ENCODE measurements at places on chromosomes 5 and 9.

DNA sequence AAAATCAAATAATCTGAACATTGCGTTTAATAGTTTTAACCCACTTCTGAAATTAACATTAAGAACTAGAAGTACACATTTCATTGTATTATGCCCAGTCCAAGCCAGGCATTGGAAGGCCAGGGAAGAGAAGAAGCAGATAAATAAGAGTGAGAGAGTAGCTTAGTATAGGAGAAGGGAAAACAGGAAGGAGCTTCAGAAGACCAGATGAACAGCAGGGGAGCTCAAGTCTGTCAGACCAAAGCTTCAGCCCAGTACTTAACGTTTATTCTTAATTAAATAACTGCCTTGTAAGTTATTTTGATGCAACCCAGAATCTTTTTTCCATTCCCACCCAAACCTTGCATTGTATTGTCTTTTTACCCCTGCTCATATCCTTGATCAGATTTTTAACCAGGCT, 11.5 kb upstream of the FAM120AOS start:
- DNase-seq: no peak

DNA sequence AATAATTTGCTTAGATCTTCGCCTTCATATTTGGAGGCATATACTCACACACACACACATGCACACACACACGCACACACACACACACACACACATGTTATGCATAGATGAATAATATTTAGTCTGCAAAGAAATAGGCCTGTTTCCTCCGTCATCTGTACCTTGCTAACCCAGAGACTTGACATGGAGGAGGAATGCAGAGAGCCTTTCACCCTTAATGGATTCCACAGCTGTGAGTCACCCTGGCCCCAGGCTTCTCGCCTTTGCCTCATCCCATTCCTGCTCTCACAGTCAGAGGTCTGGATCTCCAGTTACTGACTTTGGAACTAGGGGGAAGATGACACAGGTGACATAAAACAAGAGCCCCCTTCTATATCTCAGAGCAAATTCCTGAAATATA, 29.7 kb downstream of the ZNF462 start:
- no peak for DNase-seq

GRCh38 chr9:2727374-2727773, 10.1 kb downstream of the KCNV2 start:
- no peak for DNase-seq

GRCh38 chr9:3244963-3245653, 280.7 kb downstream of the RFX3 start:
- DNase-seq: no peak

DNA sequence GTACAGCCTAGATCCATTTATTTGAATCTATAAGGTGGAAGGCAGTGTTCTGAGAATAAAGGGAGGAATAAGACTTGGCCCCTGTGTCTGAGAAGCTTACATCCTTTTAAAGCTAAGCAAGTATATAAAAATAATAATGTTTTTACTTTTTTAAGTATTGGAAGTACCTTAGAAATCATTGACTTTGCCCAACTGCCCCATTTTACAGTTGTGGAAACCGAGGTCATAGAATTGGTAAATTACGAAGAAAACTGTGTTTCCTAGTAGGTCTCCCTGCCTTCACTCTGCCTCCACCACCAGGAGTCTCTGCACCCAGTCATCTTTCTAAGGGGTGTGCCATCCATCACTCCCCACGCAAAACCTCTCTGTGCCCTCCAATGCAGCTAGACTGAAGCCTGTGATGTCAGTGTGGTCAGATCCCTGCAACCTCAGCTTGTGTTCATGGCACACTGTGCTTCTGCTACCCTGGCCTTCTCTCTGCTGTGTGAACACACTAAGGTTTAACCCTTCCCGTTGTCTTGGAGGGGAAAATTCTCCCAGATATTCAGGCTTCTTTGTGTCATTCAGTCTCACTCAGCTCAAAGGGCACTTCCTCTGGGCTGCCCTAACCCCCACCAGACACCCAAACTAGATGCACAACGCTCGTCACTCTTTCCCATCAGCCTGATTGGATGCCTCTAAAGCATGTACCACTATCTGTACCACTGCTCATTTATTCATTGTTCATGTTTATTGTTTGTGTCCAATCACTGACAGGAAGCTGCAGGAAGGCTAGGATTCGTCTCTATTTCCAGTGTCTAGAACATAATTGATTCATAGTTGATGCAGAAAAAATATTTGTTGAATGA, 18.2 kb downstream of the ADRB2 start:
- DNase-seq: no peak

DNA sequence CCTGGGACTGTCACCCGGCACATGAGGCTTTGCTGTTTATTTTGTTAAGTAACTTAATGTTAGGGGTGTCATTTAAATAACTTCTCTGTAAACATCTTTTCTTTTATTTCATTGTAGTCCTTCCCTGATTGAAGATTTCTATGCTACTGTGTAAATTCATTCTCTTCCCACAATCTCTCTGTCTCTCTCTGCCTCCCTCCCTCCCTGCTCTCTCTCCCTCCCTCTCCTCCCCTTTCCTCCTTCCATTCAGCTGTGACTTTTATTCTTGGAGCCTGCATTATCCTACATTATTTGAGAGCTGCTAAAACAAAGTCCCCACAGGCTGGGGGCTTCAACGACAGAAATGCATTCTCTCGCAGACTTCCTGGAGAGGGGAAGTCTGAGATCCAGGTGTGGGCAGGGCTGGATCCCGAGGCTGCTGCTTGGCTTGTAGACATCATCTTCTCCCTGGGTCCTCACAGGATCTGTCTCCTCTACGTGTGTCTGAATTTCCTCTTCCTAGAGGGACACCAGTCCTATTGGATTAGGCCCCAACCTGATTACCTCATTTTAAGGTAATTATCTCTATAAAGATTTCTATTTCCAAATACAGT, 18.4 kb downstream of the UBE2QL1 start:
- DNase-seq: no peak

DNA sequence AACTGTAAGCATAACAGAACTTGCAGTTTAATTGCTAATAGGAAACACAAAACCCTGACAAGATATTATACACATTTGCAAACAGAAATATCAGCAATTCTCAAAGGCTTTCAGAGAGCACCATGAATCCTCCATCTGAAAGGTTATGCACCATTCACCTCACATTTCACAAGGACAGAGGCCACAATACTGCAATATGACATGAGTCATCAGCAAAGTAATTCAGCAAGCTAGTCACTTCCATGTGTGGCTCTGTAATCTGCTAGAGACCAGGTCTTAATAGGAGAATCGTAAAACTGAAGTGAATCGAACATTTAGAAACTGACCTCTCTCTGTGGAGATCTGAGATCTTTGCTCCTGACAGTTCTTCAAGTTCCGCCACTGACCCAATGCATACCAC, 28.3 kb downstream of the IARS1 start:
- no peak for DNase-seq

DNA sequence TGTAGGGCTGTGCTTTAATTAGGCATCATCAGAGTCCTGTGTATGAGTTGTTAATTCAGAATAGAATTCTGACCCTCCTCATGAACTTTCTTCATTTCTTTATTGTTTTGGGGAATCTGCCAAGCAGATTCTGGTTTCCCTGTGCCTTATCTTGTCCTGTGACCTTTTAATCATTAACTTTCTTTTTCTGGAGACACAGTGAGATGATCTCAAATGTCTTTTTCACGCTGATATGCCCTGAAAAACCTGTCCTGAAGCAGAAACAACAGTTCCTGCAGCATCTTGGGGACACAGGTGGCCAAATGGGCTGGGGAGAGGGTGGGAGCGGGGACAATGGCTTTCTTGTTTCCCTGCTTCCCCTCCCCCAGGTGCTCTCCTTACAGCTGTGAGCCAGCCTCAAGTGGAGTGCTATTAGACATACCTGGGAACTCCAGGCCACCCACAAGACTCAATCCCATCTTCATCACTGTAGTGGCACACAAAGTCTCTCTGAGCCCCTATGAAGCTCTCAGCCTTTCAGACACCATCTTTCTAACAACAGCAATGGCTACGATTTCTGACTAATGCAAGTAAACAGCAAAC, 213.8 kb downstream of the ATP10B start:
- no peak for DNase-seq

- DNase-seq: no peak
Observed at GRCh38 chr9:90325913-90326653, 316.5 kb downstream of the DIRAS2 start.

GRCh38 chr9:122125158-122125508, 32.0 kb upstream of the TTLL11 start:
- DNase-seq: peak; percentile 35

DNA sequence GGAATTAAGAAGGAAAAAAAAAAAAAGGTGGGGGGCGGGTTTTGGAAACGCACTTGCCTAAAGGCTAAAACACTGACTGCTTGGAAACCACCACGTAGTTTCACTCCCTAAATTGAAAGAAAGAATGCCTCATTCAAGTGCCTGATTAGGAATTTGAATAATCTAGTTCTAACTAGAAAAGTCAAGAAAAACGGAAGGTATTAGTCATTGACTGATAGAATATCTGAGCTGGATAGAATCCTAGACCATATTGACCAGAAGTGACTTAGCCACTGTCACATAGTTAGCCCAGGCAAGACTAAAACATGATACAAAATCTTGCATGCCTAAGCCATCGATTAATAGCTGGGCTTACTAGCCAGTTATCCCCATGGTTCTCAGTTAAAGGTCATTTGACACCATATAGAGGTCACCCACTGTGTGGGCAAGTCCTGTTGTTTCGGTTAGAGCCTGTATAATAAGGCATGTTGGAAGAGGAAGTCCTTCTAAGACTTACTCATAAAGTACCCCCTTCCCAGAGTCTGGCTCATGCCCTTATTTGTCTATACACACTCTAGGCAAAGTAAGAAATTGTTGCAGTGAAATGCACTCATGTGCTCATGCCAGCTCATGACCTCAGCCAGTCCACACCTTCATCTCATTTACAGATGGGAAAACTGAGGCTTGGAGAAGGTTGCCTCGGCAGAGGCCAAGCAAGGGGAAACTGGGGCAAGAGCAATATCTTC, 40.2 kb downstream of the SH3RF2 start:
- no peak for DNase-seq

DNA sequence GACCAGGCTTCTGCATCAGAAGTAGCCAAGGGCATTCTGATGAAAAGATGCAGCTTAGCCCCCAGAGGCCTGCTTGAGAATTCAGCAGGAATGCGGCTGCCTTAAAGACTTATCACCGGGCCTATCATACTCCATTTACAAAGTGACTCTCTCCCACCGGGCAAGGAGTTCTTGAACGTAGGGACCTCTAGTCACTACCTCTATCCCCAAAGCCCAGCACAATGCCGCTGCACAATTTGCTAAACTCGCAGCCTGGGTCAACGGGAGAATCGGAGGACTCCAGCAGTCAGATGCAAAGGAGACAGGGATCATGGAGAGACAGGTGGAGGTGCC, 661 bp downstream of the PDCL start:
- DNase-seq: no peak

DNA sequence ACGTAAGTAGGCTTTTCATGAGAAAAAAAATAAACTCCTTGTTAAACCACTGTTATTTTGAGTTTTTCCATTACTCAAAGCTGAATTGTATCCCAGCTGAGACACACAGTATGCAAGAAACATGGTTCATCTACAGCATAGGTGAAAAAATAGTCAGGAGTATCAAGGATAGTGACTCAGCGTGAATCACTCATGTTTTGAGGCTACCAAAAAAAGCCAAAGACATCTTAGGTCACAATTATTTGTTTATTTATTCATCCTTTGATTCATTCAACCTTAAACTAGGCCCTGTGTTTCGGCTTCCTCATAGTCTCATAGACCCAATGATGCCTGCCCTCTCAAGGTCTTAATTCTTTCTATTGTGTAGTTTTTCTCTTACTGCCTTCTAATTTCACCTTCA, 32.9 kb upstream of the STX17 start:
- no peak for DNase-seq

DNA sequence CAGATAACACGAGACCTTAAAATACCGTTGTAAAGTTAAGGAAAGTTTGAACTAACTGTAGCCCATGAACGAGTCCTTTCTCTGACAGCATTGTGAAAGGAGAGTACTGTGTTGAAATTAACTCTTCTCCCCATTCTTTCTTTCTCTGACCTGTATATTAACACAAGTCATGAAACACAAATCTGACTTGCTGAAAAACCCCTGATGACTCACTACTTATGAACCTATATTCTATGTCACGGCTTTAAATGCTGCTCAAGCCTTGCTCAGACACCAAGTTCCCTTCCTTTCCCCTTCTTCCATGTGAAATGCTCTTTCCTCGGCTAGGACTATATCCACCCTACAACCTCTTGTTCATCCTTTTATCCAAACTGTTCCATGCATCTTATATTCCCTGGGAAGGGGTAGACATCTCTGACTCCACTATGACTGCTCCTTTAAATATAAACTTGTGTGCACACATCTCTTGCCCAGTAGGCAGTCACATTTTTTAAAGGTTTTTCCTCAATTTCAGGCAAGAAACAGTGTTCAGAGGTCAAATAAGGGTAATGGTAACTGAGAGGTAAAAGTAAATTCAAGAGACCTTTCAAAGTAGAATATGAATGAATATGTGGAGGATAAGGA, 142.9 kb downstream of the NFIB start:
- DNase-seq: no peak

- no peak for DNase-seq
Observed at GRCh38 chr9:77092536-77092935, 73.1 kb downstream of the FOXB2 start.

DNA sequence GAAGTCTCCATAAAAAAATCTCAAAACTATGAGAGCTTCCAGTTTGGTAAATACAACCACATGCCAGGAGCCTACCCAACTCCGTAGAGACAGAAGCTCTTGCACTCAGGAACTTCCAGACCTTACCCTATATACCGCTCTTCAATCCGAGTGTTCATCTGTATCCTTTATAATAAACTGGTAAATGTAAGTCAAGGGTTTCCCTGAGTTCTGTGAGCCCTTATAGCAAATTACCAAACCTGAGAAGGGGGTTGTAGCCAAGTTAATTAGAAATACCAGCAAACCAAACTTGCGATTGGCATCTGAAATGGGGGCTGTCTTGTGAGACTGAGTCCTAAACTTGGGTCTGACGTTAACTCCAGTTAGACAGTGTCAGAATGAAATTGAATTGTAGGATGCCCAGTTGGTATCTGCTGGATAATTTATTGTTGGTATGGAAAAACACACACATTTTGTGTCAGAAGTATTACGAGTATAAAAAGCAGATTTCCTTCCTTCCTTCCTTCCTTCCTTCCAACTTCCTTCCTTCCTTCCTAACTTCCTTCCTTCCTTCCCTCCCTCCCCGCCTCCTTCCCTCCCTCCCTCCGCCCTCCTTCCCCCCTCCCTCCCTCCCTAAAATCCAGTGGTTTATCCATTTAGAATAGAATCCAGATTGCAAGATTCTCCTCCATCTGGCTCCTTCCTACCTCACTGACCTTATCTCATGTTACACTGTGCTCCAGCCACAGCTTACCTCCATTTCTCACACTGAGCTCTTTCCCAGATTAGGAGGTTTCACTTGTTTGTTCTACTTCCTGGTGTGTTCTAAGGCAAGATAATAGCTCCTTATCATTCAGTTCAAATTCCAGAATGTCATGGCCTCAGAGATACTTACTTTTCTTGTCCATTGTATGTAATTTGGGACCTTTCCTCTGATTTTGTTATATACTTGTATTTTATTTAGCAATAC, 196.7 kb downstream of the WDR70 start:
- no peak for DNase-seq

GRCh38 chr9:94065535-94065961, 18.7 kb upstream of the PTPDC1 start:
- peak; percentile 34 for DNase-seq
